ENCODE measurements at places on chromosomes 4 and X.

DNA sequence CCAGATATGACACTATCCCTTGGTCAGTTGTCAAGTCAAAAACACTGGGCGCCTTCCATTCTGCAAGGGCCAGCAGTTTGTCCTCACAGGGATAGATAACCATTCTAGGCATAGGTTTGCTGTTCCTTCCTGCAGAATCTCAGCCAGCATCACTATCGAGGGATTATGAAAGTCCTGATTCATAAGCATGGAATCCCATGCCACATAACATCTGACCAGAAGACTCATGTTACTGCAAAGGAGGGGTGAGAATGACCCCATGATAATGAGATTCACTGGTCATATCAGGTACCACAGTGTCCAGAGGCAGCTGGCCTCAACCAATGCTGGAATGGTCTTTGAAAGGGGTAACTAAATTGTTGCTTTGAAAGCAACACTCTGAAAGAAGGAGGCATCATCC lies 84.7 kb downstream of the OTC start:
- DNase-seq, result no peak

GRCh38 chr4:87239821-87240220 lies 19.4 kb upstream of the KLHL8 start:
- no peak for DNase-seq

- DNase-seq, result no peak
Observed at GRCh38 chr4:73585345-73585744, 34.9 kb downstream of the RASSF6 start.

GRCh38 chr4:168057412-168057811 lies 34.9 kb upstream of the ANXA10 start:
- DNase-seq, result peak; percentile 10

DNA sequence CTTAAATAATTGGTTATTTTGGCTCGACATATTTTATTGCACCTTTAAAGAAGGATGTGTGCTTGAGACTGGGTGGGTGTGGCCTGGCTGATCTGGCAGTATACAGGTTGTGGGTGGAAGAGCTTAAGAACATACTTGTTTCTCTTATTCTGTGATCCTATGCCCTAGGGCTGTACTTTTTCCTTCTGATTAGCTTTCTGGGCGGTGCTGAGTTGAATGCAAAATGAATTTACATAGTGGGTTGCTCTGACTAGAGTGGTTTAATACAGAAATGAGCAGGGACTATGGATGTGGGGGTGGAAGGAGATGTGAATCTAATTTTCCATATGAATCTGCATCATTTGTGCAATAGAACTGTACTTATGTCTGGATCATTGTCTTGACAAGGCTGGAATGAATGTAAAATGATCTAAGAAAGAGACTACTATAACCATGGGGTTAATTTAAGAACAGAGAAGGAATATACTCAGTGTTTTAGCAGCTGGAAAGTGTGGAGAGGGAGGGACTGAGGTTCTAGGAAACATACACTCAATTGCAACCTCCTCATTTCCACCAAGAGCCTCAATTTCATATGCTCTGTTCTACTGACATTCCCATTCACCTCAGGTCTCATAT lies 73.7 kb downstream of the RLIM start:
- DNase-seq, result no peak

DNA sequence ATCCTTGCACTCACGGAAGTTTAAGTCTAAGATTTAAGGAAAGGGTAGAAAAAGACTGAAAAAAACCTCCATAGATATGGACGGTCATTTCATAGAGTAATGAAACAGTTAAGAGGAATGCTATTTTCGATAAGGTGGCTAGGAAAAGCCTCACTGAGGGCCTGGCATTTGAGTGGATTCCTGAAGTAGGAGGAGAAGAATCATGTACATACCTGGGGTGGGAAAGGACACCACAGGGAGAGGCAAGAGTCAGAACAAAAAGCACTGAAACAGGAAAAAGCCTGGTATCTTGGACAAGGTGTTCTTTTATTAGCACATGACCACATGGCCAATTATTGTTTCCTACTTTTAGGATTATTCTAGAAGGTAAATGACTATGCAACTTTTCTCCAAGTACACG lies 547.2 kb upstream of the DIPK2B start:
- no peak for DNase-seq

- DNase-seq, result no peak
Observed at GRCh38 chr4:52407545-52407944, 251.6 kb downstream of the USP46 start.

- no peak for DNase-seq
Observed at GRCh38 chrX:96704629-96705028, 20.0 kb downstream of the DIAPH2 start.

DNA sequence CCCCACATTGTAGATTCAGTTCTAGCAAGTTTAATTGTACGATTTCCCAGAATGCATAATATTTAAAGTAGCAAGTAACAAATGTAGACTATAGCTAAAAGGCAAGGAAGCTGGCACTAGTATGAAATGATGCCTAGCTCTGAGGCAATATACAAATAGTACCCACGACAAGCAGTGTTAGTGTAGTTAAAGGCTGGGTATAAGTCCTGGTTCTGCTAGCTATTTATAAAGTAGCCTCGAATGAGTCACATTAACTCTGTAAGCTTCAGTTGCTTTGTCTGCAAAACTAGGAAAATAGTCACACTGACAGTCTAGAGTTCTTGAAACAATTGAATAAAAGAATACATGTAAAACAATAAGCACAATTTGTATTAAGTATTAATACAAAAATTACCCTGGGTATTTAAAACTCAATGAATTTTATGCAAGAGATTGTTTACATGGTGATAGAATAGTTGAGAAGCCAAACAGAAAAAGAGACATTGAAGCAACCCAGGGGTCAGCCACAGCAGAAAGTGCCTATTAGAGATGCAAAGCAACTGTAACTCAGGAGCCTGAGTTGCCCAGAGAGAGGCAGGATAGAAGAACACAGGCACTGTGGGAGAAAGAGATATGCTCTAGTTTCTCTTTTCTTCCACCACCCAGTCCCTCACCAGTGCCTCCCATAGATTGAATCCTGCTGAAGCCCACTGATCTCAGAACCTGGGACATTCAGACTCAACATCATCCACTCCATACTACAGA lies 949.0 kb downstream of the C4orf33 start:
- DNase-seq, result no peak

- DNase-seq, result no peak
Observed at GRCh38 chrX:10062980-10063379, 93.8 kb upstream of the CLCN4 start.

GRCh38 chr4:89486042-89486441 lies 178.4 kb upstream of the GPRIN3 start:
- peak; percentile 21 for DNase-seq

DNA sequence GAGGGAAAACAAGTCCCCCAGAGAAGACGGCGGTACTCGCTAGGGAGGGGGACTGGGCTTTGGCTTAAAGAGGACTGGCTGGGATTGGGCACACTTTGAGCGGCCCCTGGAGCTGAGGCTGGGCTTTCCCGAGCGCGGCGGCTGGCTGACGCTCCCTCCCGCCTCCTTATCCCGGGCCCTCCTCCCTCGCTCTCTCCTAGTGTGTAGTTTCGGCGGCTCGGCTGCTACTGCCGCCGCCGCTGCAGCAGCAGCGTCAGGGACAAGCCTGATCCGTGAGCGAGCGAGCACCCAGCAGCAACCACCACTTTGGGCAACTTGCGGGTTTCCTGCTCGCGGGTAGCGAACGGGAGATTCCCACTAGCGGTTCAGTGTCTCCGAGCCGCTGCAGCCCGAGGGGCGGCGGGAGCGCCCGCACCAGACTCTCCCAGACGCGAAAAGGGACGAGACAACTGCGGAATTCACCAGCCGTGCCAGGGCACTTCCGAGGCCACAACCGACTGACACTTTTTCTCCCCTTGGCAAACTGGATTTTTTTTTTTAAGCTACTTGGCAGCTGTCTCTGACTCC lies 632 bp upstream of the PCDH7 start:
- DNase-seq, result no peak

DNA sequence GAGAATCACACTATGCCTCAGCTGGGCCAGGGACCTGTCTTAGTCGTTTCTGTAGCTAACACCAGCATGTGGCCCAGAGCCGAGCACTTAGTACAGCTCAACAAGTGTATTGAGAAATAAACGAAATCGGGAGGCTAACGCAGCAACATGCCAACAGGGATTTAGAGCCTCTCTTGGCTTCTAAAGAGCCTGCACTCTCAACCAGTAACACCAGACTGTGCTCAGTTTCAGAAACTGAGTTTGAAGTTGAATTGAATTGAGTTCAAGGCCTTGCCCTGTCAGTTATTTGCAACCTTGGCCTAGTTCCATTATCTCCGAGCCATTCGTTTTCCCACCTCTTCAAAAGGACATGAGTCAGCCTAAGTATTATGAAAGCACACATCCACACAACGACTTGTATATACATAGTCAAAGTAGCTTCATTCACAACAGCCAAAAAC lies 71.3 kb upstream of the LDB2 start:
- DNase-seq, result no peak

GRCh38 chr4:55132775-55133174 lies 7.4 kb upstream of the KDR start:
- DNase-seq, result no peak

DNA sequence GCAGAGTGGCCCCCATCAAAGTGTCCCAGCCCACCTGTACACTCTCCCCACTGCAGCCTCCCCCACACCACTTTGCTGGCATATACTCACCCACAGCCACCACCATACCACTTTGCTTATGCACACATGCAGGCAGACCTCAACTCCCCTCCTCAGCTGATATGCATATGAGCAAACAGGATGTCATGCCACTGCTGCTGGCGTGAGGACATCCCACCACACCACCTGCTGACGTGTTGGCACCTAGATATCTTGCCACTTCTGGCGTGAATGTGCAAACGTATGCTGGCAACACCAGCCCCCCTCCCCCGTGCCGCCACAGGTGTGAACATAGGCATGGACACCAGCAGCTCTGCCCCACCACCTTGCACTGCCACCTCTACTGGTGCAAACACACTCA lies 22.4 kb upstream of the MAGEA8 start:
- no peak for DNase-seq

- DNase-seq, result no peak
Observed at GRCh38 chrX:27575565-27575964, 14.6 kb upstream of the DCAF8L2 start.

DNA sequence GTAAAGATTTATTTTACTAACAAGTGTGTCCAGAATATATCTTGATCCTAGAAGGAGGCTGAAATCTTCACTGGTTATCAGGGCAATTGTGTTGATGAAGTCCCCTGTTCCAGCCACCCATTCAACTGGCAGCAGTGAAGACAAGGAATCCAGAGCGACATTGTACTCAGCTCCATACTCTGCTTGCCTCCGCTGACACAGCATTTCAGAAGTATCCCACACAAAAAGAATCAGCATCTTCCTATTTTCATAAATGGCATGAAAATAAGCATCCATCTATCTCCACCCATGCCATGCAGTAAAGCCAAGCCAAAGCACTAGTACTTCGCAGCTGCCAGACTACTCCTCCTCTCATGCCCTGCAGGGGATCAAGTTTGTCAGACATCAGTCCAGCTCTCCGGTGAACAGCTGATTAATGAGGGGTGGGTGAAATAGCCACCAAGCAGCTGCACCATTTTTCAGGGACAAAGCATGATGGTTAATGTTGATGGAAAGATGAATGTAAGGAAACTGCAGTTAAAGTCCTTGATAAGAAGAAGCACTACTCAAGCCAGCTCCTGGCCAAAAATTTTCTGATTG lies 54.0 kb downstream of the COL25A1 start:
- DNase-seq, result no peak

DNA sequence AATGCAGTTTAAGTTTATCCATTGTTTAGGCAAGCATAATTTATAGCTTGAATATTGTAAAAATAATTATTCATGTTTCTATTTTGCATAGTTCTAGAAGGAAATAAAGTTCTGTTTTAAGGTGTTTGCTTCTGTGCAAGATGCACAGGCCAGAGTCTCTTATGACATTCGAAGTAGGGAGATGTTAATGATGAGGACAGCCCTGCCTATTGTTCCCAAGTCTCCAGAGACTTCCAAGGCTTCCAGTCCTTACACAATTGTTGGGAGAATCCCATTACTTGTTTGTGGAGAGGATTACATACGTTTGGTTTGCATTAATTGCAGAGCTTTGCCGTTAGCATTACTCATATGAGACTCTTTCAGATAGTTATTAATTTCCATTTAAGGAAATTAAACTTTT lies 96.2 kb upstream of the ANK2 start:
- no peak for DNase-seq

- DNase-seq, result peak; percentile 25
Observed at GRCh38 chrX:38803243-38803587, 2.0 kb downstream of the MID1IP1 start.

- no peak for DNase-seq
Observed at GRCh38 chr4:189499696-189500095, 441.0 kb upstream of the FRG1 start.

Measured in activated CD4-positive, alpha-beta T cell treated with anti-CD3 and anti-CD28 coated beads, Interleukin-10, Interleukin-2, amounts not matched to agents 100 ng/mL and 50 ng/mL, durations not matched to agents 16 hours and 8 hours (primary cell).